ENCODE measurements at places on chromosomes 5 and 9. TPM values are rescaled to one million over a fixed set of nuclear protein-coding genes. Genes with fewer than 3 reads are reported as not detected.

Gene GNG10
- 134 TPM for total RNA-seq

- no peak for DNase-seq
Observed at GRCh38 chr9:92963831-92964606, 16.7 kb downstream of the FGD3 start.

DNA sequence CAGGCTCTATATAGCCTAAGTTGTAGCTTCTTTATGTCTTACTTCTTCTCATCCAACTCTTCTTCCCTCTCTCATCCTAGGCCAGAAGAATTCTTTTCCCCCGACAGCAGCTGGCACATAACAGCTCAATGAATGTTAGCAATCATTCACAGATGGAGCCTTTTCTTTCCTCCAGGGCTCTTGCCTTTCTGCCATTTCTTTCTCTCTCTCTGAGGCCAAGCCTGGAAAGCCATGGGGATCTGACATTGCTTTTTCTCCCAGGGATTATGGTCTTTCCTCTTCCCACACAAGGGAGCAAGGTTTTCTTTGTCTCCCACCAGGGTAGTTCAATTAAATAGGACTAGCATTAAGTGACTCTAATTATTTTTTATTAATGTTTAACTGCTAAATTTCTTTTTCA is 20.5 kb downstream of the SMIM15 start:
- DNase-seq = no peak

Gene GRM6
- not detected for total RNA-seq

- DNase-seq = no peak
Observed at GRCh38 chr9:138103111-138103848, 225.7 kb downstream of the CACNA1B start.

- no peak for DNase-seq
Observed at GRCh38 chr5:161660806-161661205, 24.7 kb upstream of the GABRA6 start.

DNA sequence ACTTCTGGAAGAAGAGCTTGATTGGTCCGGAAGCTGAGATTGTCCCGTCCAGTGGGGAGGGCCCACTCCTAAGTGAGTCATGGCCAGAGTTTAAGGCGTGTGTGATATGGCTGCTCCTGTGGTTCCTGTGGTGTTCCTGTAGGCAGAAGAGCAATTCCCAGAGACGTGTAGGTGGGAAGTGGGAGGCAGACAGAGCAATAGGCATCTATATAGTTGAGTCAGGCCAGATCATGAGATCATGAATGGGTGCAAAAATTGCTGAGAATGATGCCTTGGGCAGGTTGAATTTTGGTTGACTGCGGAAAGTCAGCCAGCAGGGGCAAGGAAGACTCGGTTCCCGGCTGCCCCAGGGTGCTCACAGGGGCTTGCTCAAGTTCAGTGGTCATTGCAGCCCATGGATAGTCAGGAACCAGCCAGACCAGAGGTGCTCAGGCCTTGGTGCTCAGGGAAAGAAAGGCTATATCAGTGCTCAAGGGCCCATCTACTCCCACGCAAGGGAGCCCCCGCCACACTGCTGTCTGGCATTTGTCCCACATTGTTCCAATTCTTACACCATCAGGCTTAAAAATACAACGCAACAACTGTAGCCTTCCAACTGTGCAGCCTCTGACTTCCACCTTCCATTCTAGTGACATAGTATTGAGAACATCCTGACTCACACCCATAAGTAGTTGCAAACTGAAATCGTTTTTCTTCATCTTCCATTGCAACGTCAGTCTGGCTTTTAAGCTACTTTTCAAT is 21.0 kb upstream of the GSN start:
- no peak for DNase-seq

GRCh38 chr9:94526951-94527350 is 27.9 kb upstream of the PCAT7 start:
- no peak for DNase-seq

DNA sequence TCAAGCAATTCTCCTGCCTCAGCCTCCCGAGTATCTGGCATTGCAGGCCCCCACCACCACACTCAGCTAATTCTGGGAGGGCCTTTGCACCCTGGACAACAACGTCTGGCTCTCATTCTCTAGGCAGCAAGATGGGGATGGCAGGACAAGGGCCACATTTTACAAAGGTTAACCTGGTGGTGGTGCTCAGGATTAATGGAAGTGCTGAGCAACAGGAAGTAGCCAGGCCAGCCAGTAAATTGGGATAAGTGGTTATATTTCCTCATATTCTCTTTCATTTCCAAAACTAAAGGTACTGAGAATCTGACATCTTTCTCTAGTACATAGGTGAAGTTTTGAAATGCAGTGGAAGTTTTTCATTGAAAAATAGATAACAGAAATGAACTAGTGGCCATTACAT is 24.7 kb upstream of the ASPN start:
- DNase-seq = no peak

DNA sequence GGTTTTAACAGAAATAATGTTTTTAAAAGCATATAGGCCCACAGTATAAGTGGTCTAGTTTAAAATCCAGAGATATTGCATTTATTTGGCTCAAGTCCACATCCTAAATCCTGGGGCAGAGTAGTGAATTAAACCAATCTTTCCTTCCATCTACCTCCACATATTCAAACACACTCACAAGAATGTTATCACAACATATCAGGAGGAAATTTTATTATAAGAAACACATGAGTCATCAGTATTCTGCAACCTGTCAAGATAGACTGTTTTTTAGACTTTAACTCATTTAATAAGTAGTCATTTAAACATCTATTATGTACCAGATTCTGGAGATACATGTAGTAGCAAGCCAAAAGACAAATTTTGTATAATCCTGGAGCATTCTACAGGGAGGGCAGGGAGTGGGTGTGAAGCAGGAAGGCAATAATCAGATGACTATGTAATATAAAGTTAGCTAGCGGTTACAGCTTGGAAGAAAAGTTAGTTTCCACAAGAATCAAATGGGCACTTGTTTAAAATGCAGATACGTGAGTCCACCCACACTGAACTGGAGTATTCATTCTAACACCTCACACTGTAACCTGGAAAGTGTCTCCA is 187.3 kb upstream of the PIK3R1 start:
- DNase-seq = no peak

DNA sequence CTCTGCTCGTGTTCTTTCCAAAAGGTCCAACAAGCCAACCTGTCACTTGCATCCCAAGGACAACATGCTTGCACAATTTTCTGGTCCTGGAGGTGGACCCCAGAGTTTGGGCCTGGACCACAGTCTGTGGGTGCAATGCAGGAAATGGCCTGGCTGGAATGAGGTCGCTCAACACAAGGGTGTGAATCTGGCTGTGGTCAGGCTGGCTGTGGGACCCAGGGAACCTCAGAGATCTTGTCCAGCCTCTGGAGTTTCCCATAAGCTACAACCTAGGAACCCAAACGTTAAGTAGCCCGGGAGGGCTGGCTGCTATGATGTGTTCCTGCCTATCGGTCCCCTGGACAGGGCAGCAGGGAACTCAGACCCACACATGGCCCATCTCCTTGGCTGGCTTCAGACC is 15.4 kb downstream of the TBC1D9B start:
- DNase-seq = no peak

DNA sequence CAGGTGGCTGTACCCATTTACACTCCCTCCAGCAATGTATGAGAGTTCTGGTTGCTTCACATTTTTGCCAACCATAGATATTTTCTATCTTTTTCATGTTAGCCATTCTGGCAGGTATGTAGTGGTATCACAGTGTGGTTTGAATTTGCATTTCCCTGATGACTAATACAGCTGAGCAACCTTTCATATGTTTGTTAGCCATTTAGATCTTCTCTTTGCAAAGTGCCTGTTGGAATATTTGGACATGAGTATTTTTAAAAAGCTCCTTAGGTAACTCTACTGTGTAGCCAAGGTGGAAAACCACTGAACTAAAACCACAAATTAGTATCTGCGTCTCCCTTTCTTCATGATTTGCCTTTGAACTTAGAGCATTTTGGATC is 31.9 kb downstream of the IRF1 start:
- DNase-seq = peak; percentile 74

DNA sequence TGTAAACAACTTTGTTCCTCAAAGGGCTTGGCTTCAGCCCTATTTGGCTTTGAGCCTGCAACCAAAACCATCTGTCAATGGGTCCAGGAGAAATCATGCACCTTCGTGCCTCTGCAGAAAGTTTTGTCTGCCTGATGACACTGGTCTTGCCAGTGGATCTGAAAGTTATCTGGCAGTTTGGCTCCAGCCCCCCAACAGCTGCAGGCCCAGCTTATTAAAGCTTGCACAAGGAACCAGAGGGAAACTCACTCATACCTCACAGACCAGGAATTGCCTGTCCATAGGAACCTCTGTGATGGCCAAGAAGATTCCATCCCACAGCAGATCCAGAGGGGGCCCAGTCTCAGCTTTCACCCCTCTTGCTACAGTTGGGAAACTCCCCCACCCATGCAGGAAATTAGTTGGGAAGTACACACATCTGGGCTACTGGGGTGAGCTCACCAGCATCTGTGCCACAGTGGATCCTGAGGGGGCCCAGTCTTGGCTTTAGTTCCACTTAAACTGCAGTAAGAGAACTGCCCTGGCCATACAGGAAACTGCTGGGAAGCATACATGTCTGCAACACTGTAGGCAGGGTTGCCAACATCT is 265.5 kb downstream of the GRIA1 start:
- no peak for DNase-seq

- no peak for DNase-seq
Observed at GRCh38 chr5:86841000-86841644, 223.4 kb downstream of the COX7C start.

DNA sequence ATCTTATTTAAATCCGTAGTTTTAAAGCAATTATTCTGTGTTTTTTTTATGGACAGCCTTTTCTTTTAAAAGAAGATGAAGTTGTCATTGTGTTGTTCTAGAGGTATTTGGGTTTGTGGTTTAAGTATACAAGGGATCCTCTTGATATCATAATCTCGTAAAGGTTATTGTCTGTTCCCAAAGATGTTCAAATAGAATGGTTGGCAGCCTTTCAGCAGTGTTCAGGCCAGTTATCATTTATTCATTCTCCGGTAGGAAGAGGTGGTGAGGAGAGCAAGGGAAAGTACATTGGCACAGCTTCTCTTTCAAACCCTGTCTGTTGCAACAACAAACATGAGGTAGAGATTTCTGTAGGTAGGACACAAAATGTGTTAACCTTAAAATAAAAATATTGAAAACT is 147.0 kb downstream of the FOCAD start:
- DNase-seq = no peak

DNA sequence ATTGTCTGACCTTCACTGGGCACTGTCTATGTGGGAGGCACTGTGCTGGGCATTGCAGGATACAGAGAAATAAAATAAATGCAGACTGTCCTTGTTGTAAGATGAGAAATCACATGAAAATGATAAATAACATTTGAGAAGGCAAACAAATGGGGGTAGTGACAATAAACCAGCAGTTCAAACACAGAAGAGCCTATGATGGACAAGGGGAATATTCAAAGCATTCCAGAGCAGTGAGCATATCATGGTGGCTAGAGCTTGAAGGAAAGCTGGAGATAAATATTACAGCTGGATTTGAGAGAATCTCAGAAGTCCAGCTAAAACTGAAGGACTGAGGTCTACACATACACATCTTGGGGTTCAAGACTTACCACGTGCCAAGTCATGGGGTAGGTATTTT is 209.9 kb downstream of the ASTN2 start:
- no peak for DNase-seq

DNA sequence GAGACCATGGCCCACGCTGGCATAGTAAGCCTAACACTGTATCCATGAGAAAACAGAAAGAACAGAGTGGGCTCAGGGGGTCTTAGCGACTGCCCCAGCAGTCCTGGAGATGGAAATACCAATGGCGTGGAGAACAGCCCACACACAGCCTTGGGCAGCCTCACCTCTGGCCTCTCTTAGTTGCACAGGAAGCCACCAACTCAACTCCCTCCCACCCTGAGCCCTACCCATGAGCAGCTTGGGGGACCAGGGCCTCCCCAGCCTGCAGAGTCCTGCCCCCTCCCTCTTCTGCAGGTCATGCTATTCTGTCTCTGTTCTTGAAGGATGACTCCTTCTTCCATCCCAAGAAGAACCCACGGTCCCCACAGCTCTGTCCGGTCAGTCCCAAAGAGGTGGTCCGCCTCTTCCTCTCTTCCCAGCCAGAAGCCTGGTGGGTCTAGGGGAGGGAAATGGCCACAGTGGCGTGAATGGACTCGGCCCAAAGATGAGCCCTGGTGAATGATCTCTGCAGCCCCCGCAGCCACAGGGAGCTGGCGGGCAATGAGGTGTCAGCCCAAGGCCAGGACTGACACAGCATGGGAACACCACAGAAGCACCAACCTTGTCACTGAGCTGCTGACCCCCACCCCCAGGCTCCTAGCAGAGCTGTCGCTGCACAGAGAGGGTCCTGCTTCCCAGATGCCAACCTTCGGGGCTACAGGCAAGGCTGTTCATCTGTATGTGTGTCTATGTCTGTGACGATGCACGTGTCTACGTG is 131.2 kb downstream of the ROR2 start:
- no peak for DNase-seq

Gene C5orf52
- not detected for total RNA-seq

DNA sequence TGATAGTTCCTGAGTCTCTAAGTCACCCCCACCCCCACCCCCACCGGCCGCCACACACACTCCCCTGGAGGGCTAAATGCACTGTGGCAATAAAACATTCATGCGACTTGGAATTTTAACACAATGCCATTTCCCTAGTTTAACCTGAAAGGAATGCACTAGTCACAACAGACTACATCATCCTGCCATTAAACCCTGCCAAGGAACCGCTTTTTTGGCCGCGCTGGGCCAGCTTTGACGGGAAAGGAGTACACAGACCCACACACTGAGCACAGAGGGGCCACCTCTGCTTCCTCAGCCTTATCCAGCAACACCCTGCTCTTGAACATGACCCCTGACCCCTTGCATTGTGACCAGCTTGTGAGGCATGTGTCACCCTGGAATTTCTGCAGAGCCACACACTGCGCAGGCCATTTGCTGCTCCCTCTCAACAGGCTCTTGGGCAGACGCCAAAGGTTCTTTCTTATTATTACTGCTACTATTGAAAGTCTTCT is 165.3 kb downstream of the BNC2 start:
- peak; percentile 89 for DNase-seq

DNA sequence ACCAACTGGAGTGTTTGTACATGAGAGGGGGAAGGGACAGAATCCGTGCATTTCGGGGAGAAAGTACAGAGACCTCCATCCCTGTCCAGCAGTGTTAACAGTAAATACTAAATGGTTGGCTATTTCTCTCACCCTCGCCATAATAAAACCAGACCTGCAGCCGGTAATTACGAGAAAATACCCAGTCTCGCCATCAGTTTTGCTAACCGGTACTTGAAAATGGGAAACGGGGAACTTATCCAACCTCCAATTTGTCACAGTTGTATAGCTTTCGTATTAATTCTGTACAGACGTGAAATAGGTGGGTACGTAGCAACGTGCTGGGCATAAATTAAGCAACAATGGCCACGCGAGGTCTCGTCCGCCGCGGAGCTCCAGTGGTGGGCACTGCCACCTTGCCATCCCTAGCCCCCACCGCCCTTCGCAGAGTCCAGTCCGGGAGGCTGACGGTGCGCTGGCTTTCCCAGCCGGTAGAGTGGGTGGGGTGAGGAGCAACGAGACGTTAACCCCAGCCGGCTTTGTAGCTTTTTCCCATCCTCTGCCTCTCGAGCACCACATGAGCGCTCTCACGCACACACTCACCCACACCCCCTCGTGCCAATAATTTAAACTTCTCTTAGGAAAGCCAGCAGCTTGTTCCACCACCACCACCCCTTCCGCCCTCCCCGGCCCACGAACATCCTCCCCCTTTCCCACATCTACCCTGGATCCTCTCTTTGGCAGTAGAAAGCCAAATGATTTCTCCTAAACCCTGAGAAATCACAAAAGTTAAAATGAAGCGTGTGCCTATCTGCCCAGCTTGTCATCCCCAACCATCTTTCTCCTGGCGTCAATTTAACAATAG is 1.8 kb downstream of the ELAVL2 start:
- no peak for DNase-seq

Gene MYORG
- 1.9 TPM for total RNA-seq

All from H4 (cell line).